ENCODE measurements at places on chromosomes 13 and 19.

DNA sequence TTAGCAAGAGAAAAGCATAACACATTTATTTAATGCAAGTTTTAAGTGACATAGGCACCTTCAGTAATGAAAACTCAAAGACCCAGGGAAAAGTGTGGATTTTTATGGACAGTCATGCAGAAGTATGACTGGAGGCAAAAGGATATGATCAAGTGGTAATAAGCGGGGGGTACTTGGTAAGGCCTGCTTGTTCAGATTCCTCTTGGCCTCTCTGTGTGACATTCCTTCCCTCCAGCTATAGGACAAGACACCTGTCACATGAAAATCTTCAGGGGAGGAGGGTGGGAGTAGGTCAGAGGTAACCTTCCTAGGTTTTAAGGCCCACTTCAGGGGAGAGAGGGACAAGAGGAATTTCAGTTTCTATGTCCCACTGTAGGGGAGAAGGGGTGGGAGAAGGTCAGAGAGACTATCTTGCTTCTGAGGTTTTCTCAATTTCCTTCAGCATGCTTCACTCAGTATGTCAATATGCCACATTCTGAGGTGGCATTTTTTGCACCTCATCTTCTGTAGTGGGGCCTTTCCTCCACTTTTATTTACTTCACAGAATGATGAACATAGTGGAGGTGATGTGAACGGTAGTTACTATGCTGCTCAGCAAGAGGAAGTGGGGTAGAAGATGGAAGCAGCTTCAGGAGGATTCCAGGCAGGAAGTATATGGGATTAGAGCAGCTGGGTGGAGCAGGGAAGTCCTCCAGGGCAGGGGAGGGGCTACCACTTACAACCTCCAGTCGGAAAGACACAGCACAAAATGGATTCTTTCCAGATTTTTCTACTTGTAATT lies 73.2 kb upstream of the RFC3 start:
- no peak for DNase-seq

- no peak for DNase-seq
These were observed 61.2 kb downstream of the CCDC70 start for GRCh38 chr13:51922771-51923480.

GRCh38 chr19:45716359-45717130 lies 14.2 kb downstream of the FBXO46 start:
- DNase-seq, result no peak

DNA sequence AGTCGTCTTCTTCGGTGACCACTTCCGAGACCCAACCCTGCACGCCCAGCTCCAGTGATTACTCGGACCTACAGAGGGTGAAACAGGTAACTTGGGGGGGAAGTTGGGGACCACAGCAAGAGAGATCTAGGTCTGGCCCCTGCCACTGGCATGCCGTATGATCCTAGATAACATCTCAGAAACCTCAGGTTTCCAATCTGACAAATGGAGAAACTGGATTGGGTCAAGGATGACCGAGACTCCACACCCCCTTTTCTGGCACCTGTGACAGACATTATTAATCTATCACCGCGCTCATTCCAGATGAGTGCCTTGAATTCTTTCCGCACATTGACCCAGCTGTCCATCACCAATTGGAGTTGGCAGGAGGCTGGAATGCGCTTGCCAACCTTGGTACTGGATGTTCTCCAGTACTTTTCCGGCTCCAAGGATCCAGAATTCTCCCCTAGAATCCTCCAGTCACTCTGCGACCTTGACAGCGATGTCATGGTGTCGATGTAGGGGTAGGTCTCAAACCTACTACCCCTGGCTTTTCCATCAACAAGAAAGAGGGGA lies 17.4 kb downstream of the VASP start:
- DNase-seq, result no peak

GRCh38 chr19:55344444-55344843 lies 4.8 kb downstream of the KMT5C start:
- no peak for DNase-seq

DNA sequence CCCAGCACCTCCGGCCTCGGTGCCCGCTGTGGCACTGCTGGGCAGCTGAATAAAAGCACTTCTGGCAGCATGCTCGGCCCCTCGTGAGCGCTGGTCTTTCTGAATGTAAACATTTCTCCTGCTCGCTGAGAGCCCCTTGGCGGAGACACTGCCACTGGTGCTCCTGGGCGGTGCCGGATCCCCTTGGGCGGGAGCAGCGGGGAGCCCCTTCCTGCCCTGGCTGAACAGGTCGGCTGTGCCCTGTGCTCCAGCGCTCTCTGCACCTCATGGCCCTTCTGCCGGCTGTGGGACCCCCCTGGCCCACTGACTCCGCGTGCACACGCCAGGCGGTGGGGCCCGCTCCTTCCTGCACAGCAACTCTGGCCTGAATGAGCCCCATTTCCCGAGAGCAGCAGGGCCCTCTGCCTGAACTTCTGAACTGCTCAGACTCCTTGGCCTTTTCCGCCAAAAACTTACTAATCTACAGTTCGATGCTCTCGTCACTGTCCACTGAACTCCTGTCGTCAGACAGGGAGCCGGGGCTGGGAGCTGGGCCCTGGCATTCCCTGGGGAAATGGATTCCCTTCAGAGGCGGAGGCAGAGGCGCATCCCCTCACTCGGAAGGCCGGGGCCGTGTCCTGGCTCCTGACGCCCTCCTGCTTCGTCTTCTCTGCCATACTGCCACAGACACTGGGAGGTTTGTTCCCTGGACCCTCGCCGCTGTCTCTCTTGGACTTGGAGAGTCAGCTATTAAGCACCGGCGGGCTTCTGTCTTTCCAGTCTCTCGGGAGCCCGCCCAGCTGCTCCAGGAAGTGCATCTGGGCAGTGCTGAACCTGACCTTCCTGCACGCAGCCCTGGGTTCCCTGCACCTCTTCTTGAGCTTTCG lies 14.2 kb downstream of the RB1 start:
- no peak for DNase-seq

- no peak for DNase-seq
These were observed 33.2 kb downstream of the RNASEH2B start for GRCh38 chr13:50942630-50943311.

GRCh38 chr13:50125304-50125553 lies 110.0 kb downstream of the KCNRG start:
- DNase-seq, result no peak

- DNase-seq, result no peak
These were observed 161.4 kb downstream of the EFNB2 start for GRCh38 chr13:106373989-106374572.

DNA sequence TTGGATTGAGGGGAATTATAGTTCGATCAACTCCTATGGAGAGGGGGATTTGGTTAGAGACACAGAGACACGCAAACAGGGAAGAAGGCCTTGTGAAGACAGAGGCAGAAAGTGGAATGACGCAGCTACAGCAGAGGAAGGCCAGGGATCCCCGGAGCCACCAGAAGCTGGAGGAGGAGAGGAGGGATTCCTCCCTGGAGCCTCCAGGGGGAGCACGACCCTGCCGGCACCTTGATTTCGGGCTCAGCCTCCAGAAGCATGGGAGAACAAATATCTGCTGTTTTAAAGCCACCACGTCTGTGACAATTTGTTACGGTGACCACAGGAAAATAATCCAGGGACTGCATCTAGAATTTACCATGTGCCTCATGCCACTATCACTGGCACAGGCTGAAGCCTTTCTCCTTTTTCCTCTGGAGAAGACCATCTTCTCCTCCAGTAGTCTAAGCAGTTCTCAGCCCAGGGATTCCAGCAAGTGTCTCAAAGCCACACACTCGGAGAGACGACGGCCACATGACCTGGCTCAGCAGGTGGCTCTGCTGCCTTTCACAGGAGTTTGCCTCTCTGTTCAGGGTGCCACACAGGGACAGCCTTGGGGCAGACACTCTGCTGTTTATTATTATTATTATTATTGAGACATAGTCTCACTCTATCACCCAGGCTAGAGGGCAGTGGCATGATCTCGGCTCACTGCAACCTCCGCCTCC lies 39.9 kb upstream of the CCNE1 start:
- DNase-seq, result no peak

DNA sequence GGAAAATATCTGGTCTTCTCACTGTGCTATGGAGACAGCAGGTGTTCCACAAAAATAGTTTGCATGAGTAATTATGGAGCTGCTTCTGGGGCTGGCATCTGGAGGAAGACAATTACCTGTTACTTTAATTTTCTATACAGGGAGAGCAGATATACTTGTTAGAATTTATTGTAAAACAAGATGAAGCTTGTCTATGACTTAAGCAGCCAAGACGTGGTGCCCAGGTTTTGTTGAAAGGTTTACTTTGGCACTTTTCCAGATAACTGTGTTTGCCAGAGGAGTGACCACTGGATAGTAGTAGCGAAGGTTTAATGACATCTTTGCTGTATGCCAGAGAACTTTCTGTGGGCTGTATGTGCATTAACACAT lies 134.5 kb upstream of the KL start:
- DNase-seq, result no peak

GRCh38 chr13:91248249-91248648 lies 99.2 kb upstream of the MIR17HG start:
- no peak for DNase-seq

DNA sequence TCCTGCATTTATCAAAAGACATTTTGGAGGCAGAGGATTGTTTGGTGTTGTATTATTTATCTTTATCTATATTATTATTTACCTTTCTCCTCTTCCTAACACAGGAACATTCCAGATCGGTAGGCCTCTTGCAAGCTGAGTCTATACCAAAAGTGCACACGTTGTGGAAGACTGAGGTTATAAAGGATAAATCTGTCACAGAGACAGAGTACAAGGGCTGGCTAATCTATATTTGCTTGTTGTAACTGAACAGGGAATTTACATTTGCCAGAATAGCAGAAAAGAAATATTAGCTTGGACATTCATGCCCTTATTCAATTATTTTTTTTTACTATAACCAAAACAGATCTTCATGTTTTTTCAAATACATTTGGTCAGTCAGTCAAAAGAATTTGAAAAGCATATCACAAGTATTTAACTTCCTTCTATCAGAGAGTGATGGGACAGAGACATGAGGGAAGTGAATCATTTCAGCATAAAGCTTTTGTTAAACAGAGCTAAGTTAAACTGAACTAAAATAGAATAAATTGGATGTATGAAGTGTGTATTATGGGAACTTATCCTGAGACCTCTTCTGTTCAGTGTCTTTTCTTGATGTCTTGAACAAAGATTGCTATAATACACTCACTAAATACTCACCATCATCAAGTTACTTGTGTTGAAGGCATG lies 352.5 kb downstream of the DNAJC15 start:
- DNase-seq, result no peak

DNA sequence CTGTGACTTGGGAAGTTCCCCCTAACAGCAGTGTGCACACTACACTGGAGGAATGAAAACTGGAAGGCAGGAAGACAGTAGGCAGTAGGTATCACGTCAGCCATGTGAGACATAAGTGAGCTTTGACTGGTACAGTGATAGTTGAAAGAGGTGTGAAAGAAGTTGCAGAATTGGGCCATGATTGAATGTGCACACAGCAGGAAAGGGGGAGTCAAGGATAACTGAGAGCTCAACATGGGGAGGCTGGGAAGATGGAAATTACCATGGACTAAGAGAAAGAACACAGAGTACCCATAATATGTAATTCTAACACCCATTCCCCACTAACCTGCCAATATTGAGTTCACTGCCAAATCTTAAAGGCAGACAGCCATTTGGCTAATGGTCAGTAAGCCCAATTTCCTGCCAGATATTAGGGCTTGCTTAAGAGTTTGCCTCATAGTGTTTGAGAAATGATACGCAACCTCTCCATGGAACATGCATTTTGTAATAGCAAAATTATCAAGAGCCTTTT lies 321.7 kb downstream of the DCT start:
- no peak for DNase-seq

DNA sequence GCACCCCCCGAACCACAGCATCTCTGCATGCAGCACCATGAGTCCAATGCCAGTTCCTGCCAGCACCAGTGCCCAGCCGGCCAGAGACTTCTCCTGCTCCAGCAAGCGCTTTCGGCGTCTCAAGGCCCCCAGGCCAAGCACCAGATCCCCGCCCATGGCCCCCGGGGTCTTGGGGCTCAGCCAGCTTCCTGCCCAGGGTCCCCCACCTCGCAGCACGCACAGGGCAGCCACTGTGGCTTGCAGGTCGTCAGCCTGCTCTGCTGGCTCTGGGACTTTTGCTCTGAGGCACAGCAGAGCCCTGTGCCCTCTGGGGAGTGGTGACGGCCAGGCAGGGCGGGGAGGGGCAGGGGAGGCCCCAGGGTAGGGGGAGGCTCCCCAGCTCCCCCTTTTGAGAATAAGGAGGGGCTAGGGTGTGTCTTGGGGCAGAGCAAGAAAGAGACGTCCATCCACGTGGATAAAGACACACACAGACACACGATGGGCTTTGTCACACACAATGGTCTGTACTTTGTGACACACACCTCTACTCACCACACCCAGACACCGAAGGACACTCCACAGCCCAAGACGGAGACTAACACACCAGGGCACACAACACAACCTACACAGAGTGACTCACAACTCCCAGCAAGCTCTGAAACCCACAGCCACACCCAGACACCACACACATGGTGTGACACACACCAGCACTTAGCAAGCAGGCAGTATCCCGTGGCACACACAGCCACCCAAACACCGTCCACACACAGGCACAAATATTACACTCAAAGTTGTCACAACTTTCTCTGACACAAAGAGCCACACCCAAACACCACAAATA lies at the start of gene KCNN4:
KCNN4 (minus strand) TSS at position 268 of the 820 bp plus-strand sequence; CDS start at position 156, 112 bp downstream.
- DNase-seq, result peak; percentile 63

- DNase-seq, result no peak
These were observed 329.9 kb downstream of the FOXO1 start for GRCh38 chr13:40336228-40337221.

DNA sequence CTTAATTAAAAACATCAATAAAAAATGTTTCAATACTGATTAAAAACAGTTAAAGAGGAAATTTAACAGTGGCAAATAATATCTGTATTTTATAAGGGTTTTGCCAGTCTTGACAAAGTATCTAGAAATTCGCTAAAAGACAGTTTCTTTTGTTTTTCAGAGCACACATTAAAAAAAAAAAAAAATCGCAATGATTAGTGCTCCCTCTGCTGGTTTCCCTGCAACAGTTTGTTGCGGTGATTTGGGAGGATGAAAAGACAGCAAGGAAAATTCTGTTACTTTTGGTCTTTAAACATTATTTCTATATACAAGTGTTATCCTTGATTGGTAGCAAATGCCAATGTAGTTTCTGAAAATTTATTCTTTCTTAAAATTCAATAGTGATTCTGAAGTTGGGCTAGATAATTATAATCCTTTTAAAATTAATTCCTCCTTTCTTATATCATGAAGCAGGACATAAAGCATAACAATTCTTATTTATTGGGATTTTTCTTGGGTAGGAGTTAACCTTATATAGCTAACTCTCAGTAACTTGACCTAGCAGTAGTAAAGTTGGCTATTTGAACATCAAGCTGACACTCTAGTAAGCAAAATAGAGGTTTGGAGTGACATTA lies 23.1 kb upstream of the SPRY2 start:
- DNase-seq, result no peak

DNA sequence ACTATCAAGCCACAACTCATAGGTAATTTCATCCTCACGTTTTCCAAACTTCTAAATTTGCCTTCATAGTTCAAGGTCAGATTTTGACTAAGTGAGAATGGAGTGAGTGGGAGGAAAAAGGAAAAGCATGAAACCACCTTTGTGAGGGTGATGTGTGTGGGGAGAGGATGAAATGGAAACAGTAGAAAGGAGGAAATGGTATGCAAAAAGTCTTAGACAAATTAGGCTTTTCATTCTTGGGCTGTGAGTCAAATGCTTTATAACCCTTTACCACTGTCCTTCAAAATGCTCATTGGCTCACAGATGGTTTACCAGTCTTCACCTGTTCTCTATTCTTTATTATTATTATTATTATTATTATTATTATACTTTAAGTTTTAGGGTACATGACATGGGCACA lies 127.2 kb downstream of the RAP2A start:
- no peak for DNase-seq
